ENCODE measurements at places on chromosomes 16 and 17. TPM values are rescaled to one million over a fixed set of nuclear protein-coding genes. Genes with fewer than 3 reads are reported as not detected.

SF3B3 gene
- total RNA-seq = 293 TPM

PRSS33 gene
- total RNA-seq = not detected

KRTAP1-1 gene
- not detected for total RNA-seq

LGALS9B gene
- total RNA-seq = not detected

ASB16 gene
- not detected for total RNA-seq
